ENCODE measurements at places on chromosomes 12 and 14.

- no peak for DNase-seq
These were observed at the start of gene RHOF for GRCh38 chr12:121793440-121793837. TSS of gene RHOF (minus strand) at chr12:121793688. CDS start at chr12:121793633, 55 bp downstream.

DNA sequence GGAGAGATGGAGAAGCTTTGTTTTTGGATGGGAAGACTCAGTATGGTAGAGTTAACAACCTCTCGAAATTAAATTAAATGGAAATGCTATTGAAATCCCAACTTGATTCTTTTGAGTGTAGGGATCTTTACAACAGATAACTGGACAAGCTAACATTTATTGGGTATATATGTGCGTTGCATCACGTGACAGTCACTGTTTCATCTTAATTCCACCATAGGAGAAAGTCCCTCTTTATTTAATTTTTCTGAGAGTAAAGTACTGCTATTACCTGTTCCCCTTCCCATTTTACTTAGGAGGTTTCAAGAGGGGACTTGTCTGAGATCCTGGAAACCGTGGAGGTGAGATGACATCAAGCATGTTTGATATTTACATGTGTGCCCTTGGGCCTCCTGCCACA is 11.1 kb upstream of the DAO start:
- no peak for DNase-seq

- DNase-seq: no peak
These were observed 237.2 kb downstream of the TTC8 start for GRCh38 chr14:89061696-89062095.

- no peak for DNase-seq
These were observed 49.2 kb downstream of the PTPN21 start for GRCh38 chr14:88505621-88506020.

DNA sequence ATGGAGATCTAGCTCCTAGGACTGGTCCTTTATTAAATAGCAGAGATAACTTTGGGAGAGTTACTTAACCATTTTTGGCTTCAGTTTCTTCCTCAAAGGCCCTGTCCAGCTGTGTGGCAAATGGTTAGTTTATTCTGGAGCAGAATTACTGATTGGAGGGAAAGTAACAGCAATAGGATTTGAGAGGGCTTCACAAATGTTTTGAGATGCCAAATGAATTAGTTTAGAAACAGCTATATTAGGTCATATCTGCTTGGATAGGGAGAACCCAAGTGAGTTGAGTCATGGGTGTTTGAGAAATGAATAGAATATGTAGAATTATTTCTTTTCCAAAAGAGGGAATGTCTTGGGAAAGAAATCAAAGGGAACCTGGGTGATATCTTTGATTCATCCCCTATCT is 17.5 kb downstream of the RASSF3 start:
- DNase-seq: no peak

- no peak for DNase-seq
These were observed 1994.5 kb upstream of the FLRT2 start for GRCh38 chr14:83535444-83535843.

DNA sequence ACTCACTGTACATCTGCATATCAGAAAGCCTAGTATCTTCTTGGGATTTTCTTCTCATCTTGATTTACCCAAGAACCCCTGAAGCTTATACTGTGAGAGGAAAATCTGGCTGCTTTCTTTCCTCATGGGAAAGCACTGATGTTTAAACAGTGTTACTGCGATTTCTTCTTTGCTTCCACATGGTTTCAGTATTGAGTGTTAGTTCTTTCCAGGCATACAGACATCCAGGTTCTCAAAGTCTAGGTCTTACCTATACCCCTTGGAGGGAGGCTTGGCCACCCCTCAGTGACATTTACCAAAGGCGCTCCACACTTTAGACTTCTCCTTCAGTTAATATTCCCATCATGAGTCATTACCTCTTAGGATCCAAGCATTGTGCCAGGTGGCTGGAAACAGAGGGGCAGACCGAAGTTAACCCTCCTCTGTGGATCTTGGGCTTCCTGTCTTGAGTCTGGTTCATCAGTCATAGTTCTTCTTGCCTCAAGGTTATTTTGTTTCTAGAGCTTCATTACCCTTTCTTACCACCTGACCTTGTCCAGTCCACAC is 79.1 kb downstream of the TMEM117 start:
- no peak for DNase-seq

DNA sequence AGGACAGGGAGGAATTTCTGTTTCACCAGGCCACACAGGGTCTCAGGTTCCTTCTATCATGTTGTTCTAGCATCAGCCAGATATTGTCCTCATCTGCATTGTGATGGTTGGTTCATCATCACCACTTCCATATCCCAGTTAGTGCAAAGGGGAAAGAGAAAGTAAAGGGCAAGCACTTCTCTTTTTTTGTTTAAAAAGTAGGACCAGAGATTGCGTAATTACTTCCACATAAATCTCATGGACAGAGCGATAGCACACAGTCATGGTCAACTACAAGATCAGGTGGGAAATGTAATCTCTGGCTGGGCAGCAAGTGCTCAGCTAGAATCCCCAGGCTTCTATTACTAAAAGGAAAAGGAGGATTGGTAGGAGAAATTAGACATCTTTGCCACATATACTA is 155.1 kb downstream of the KIF21A start:
- DNase-seq: no peak

GRCh38 chr12:293199-293598 is 30.6 kb upstream of the SLC6A13 start:
- no peak for DNase-seq

GRCh38 chr12:122106843-122107242 is 28.3 kb downstream of the MLXIP start:
- DNase-seq: no peak

DNA sequence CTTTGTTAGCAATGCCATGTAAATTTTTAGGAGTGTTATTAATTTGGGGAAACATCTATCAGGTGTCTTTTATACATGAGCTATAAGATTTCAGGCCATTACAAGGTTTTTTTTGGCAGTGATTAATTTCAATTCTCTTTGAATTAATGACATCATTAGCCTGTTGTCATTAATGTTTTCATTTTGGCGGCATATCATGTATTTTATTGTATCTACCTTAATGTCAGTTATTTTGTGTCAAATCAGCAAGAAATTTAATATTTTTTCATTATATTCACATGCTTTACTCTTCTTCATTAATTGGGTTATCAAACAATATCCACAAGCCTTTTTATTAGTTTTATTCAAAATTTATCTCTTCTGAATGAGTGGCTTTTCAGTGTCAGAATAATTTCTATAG is 153.0 kb upstream of the CAND1 start:
- no peak for DNase-seq

- no peak for DNase-seq
These were observed 256.9 kb downstream of the SYT1 start for GRCh38 chr12:79121486-79121885.

- DNase-seq: no peak
These were observed 296.5 kb downstream of the GALC start for GRCh38 chr14:87696485-87696884.

DNA sequence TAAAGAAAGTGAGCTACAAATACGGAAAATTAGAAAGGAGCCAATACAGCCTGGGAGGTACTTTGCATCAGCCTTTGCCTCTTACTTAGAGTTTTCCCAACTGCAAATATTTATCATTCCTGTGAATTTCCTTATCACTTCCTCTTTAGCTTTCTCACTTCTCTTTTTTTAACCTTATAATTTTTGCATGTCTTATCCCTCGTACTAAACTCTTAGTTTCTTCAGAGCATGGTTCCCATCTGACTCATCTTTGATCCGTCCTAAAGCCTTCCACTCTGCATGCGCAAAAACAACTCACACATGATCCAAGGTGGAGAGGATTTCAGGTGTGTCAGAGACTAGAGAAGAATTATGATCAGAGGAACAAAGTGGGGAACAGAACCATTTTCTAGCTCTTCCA is 9.6 kb upstream of the SNAPC1 start:
- DNase-seq: no peak

- DNase-seq: peak; percentile 15
These were observed 206.5 kb downstream of the EFCAB11 start for GRCh38 chr14:89748004-89748403.

DNA sequence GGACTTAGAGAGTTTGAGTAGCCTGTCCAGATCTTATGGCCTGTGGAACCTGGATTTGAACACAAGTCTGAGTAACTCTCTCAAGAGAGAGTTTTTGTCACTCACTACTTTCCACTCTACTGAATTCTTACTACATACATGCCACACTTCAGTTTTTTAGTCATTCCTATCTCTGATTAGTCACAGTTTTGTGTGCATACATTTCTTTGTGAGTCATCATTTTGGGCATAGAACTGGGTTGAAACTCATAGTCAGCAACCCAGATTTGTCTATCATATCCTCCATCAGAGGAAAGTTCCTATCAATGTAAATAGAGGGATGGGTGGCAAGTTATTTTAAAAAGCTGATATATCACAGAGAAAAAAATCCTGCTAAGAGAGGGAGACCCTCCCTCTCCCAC is 42.9 kb downstream of the FLRT2 start:
- DNase-seq: no peak

DNA sequence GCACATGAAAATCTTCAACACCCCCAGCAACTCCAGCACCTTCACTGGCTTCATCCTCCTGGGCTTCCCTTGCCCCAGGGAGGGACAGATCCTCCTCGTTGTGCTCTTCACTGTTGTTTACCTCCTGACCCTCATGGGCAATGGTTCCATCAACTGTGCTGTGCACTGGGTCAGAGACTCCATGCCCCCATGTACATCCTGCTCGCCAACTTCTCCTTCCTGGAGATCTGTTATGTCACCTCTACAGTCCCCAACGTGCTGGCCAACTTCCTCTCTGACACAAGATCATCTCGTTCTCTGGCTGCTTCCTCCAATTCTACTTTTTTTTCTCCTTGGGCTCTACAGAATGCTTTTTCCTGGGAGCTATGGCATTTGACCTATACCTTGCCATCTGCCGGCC is 11.5 kb upstream of the OR11G2 start:
- no peak for DNase-seq

DNA sequence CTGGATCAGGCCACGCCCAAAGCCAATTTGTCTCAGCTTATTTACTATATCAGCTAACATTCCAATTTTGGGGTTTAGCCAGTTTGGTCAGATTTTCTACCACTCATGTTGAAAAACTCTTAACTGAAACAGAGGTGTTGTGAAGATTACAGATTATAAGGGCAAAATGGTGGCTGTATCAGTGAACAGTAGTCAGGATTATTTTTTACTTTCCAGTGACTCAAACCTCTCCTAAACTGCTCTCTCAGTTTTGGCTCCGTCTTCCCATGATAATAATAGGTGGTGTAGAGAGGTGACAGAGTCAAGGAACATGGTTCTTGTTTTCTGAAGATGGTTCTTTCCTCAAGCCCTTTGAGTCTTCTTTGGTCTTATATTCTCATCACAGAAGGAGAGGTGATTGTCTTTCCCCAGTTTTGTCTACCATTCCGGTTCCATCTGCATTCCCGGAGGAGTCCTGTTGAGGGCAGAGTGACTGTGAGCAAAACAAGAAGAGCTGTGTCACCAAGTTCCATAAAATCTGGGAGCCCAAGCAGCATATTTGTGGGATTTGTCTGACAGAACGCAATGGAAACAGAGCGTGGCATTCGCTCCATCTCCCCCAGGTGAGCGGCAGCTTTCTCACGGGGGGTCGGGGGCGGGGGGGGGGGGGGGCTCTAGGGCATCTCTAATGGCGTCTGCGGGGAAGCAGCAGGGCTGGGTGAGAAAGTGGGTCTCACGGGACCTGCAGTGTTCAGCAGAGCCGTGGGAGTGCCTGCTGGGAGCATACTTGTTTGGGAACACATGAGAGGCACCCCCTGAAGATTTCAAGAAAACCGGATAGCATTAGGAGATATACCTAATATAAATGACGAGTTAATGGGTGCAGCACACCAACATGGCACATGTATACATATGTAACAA is 59.1 kb downstream of the TBC1D30 start:
- DNase-seq: no peak

- DNase-seq: no peak
These were observed 355.4 kb downstream of the CEP128 start for GRCh38 chr14:80586131-80586530.

DNA sequence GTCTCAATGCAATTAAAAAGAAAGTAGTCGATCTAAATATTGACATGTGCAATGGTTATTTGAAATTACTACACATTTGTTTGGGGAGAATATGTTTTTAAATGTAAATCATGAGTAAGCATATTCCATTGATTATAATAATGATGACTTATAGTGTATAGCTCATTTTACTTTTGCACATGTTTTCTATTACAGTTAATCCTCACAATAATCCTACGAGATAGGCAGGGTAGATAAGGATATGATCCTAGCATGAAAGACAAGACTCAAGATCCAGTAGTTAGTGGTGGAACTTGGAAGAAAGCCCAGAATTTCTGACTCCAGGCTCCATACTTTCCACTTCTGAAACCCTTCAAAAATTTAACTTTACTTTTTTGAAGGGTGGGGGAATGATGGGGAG is 94.0 kb downstream of the NAV3 start:
- DNase-seq: no peak

DNA sequence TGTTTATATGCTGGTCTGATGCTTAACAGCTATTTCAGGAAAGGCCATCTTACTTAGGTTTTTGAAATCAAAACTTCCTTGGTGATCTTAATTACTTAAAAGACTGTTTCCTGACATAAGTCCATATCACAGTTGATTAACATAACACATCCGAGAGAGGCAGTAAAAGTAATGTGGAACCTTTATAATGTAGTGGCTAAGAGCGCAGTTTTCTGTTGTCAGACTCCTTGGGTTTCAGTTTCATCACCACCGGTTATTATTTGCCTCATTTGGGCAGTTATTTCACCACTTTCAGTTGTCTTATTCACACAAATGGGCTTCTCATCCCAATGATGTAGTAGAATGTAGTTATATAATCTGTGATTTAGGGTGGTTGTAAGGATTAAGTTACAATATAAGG is 30.9 kb downstream of the TBC1D15 start:
- DNase-seq: no peak

GRCh38 chr12:47078086-47078395 is 1.4 kb upstream of the PCED1B start:
- no peak for DNase-seq

DNA sequence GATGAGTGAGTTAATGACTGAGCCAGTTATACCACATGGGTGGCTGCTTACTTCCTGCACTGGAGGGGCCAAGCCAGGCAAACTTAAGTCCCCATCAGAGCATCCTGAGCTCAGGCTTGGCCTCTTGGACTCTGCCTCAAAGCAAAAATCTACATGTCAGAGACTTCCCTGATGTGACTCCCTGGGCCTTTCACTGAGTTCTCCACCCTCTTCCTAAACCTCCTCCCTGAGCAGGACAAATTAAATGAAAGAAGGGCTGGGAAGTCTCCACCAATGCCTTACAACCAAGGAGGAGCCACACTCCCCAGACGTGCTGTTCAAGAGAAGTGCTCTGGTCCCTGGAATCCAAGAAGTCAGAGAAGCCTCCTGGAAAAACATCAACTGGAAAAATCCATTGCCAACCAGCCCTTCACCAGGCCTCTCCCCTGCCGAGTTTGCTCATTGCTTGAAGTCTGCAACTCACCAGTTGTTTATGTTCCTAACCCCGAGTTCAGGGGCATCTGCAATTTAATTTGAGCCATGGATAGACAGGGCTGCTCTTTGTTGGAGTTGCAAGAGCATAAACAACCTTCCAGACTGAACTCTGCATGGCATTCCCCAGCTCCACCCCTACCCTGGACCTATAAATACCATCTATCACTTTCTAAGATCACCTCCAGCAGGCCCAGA is 160.5 kb downstream of the ANO2 start:
- DNase-seq: no peak

GRCh38 chr12:6088921-6089747 is 35.3 kb downstream of the VWF start:
- no peak for DNase-seq

Data from stimulated activated CD4-positive, alpha-beta T cell treated with anti-CD3 and anti-CD28 coated beads, Interleukin-4, amount 100 ng/mL, for 4 hours (primary cell).